CD4-positive, alpha-beta T cell (primary cell): ENCODE measurements at places on chromosomes 2 and 18.

GRCh38 chr2:12183032-12183645, 436.7 kb downstream of the LPIN1 start:
- DNase-seq: no peak

GRCh38 chr2:152445375-152445774, 110.4 kb downstream of the FMNL2 start:
- no peak for DNase-seq

DNA sequence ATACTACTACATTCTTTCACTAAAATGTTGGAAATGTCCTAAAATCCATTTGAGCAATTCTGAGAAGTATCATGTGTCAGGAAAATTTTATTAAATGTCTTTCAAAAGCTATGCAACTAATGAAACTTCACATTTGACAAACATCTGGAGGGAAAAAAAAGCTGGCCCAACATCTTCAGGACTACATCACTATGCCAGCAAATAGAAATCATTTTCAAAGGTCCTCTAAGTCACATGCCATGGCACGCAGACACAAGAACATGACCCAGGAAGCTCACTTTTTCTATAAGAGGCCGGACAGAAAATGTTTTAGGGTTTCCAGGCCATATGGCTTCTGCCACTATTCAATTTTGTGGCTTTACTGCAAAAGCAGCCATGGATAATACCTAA, 11.6 kb downstream of the KANSL3 start:
- DNase-seq: no peak

GRCh38 chr18:35683021-35683420, 101.5 kb downstream of the GALNT1 start:
- no peak for DNase-seq

DNA sequence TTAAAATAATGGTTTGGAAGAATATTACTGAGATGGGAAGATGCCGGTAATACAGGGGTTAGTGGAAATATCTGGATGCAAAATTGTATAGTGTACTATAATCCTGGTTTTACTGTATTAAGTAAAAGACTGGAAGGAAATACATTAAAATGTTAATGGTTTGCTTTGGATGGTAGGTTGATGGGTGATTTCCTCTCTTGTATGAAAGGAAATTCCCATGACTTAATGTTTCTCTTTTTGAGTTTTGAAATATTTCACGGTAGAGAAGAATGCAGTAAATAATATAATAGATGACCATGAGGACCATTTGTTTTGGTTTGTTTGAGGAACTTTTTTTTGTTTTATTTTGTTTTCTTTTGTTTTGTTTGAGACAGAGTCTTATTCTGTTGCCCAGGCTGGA, 8.2 kb downstream of the SPTBN1 start:
- DNase-seq: no peak

DNA sequence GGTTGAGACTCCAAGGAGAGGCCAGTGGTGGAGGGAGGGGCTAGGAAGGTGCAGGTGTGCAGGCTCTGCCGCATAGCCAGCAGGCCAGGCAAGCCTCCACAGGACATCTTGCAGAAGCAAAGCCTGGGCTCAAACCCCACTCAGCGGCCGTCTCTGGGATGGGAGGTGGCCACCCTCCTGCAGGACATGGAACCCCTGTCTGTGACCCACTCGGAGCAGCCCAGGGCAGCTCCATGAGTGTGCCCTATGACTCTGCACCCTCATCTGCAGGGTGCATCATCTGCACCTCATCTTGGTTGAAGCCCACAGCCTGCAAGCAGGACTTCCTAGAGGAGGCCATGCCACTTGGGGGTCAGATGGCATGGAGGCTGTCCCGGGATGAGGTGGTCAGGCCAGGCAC, 46.3 kb downstream of the GPC1 start:
- DNase-seq: no peak

GRCh38 chr18:76447258-76447890, 47.7 kb downstream of the ZNF516 start:
- DNase-seq: no peak

GRCh38 chr2:171432969-171433762, 624 bp downstream of the METTL8 start:
- DNase-seq: peak; percentile 36

- no peak for DNase-seq
These were observed 59.7 kb upstream of the CAPN13 start for GRCh38 chr2:30866974-30867373.

DNA sequence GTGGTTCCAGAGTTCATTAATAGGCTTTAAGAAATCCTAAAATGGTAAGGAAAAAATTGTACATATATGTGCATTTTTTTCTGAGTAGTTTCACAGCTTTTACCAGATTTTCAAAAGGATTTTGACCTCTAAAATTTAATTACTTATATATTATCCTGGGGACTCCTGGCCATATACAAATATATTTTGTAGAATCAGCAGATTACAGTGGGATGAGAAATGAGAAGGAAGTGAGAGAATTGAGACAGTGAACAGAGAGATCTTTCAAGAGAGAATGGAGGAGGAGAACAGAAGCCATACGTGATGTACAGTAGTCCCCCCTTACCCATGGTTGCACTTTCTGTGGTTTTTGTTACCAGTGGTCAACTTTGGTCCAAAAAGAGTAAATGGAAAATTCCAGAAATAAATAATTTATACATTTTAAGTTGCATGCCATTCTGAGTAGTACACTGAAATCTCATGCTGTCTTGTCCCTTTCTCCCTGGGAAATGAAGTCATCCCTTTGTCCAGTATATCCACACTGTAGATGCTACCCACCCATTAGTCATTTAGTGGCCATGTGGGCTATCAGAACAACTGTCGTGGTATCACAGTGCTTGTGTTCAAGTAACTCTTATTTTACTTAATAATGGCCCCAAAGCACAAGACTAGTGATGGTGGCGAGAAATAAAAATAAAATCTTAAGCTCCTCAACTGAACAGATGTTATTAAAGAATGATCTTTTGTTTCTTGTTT, 130.4 kb upstream of the MYO3B start:
- no peak for DNase-seq

DNA sequence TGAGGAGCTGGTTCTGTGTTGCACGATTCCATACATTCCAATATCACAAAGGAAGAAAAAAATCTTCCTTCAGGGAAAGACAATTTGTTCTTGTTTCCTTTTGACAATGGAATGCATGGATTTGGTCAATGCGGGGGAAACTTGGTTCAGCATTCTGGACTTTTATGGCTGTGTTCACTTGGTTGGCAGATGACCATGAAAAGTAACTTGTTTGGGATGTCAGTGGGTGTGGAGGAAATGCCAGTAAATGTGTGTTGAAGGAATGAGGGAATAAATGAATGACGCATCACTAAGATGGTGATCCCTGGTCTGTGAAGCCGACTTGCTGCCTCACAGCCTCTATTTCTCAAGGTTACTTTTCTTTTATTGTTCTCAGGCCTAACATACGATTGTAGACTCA, 53.7 kb downstream of the THUMPD2 start:
- DNase-seq: no peak

GRCh38 chr2:71385012-71385411, 53.4 kb downstream of the ZNF638 start:
- DNase-seq: no peak

GRCh38 chr2:53131416-53131815, 636.2 kb upstream of the CHAC2 start:
- DNase-seq: no peak

DNA sequence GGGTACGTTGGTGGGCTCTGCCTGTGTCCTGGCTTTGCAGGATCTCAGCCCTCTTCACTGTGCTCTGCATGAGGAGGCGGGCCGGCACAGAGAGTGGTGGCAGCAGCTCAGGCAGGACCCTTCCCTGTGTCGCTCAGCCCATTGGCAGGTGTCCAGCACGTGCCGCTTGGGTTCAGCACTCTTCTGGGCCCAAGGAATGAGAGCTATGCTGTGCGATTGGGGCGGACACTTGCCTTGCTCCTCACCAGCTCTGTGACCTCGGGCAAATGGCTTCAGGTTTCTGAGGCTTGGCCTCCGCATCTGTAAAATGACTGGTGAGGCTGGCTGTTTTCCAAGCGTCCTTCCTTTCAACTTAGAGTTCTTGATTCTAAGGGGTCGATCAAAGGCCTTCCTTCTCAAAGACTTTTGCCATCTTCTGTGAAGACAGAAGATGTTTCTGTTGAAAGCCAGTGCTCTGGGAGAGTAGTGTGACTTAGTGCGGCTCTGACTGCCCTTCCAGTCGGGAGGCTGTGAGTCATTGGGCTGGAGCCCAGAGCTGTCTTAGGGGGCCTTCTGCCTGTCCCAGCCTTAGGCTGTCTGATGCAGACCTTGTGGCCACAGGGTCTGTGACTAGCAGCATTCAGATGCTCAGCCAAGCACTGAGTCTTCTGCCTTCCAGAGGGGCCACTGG, 35.6 kb downstream of the GLI2 start:
- no peak for DNase-seq

GRCh38 chr18:22514655-22515054, 96.9 kb upstream of the CTAGE1 start:
- no peak for DNase-seq

GRCh38 chr2:233213011-233213410, 38.5 kb upstream of the ATG16L1 start:
- DNase-seq: no peak

DNA sequence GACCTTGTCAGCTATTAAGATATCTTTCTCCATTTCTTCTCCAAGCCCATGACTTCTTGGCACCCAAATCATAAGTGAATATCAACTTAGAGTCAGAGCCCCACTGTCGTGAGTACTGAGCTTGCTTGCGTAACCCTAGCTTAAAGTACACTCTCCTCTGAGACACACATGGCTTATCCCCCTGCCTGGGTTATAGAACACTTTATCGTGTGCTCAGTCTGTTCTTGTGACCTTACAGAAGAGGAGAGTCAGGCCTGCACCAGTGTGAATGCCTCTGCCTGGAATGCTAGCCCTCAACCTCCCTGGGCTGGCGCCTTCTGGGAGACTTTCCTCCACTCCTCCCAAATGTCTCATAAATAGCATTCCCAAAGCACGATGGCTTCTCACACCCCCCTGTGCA, 79.3 kb downstream of the CEP192 start:
- no peak for DNase-seq

DNA sequence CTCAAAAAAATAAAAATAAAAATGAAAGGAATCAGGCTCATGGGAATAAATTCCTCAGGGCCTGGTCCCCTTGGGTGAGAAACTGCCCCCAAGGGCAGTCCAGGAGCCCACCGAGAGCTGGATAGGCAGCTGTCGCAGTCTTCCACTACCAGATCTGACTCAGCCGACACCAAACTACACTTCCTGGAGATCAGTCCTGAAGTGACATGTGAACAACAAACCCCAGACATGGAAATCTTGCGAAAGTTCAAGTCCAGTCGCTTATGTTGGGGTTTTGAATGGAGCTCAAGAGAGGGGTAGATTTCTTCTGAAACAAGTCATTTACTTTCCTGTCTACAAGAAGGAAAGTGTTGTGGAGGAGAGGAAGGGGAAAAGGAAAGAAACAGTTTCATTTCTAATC, 12.9 kb downstream of the ADCY3 start:
- no peak for DNase-seq

- DNase-seq: no peak
These were observed 276.4 kb downstream of the ALK start for GRCh38 chr2:29644949-29645348.

DNA sequence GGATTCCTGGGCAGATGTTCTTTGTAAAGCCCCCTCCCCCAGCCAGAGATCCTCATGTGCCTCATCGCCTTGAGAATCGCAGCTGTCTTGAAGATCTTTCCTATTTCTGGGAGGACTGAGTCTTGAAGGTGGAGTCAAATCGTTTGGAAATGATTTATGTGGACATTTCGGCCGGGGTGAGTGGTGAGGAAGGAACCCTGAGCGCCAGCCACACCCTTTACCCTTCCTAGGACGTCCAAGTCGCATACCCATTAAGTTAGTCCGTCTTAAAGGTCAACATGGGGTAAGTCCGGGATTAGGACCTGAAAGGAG, 84.9 kb upstream of the ZCCHC2 start:
- no peak for DNase-seq

DNA sequence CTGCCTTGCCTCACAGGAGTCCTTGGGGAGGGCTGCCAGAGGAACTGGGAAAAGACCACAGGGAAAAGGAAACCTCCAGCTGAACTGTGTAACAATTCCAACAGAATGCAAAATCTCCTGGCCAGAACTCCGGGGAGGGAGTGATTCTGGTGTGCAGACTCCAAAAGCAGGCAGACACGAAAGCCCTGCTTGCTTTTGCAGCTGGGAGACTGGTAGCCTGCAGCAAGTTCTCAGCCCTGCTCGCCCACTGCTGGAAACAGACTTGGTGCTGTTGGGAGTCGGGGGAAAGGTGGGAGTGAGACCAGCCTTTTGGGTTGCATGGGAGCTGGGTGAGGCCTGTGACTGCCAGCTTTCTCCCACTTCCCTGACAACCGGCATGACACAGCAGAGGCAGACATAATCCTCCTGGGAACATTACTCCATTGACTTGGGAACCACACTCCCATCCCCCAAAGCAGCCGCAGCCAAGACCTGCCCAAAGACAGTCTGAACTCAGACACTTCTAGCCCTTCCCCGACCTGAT, 26.0 kb upstream of the NMI start:
- DNase-seq: no peak

DNA sequence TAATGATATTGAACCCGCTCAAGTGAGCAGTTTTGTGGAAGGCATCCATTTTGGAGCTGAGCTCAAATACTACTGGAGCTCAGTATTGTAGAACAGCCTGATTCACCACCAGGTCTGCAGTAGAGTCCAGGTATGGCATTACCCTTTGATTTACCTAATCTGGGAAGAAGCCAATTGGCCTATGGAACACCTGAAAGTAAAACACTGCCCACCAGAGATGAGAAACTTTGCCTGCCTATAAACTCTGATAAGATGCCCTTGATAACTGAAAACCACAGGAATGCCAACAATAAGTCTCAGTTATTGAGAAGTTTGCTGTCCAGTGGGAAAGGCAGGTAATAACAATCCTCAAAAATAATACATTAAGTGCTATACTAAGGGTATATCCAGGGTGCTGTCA, 25.5 kb upstream of the TDRD15 start:
- no peak for DNase-seq

DNA sequence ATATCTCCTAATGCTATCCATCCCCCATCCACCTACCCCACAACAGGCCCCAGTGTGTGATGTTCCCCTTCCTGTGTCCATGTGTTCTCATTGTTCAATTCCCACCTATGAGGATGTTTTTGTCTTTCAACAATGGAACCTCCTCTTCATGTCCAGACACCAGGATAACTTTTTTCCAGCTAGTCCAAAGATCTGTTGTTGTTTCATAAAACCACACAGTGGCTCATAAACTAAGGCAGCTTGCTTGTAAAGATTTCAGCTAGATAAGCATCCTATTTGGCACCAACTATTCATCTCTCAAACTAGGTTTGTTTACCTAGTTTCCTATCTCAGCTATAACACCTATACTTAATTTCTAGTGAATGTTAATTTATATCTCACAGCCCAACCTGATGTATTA, 937.7 kb downstream of the TRIB2 start:
- DNase-seq: no peak

GRCh38 chr2:20623741-20624155, 27.1 kb downstream of the HS1BP3 start:
- DNase-seq: no peak

- no peak for DNase-seq
These were observed 15.1 kb upstream of the SUCLG1 start for GRCh38 chr2:84474176-84474575.

GRCh38 chr18:2425426-2426317, 145.6 kb downstream of the METTL4 start:
- DNase-seq: no peak

GRCh38 chr2:6932828-6933227, 15.6 kb downstream of the RNF144A start:
- DNase-seq: no peak

- no peak for DNase-seq
These were observed 15.8 kb downstream of the ATF2 start for GRCh38 chr2:175152242-175152641.

- no peak for DNase-seq
These were observed 33.1 kb upstream of the TTR start for GRCh38 chr18:31558567-31558966.

- DNase-seq: no peak
These were observed 4.1 kb downstream of the ITGA6 start for GRCh38 chr2:172431463-172431862.
